Stimulated activated CD8-positive, alpha-beta memory T cell treated with anti-CD3 and anti-CD28 coated beads, Interleukin-15, amount 100 ng/mL, for 1 hour (primary cell): ENCODE measurements at places on chromosomes 11 and 22.

GRCh38 chr22:17878186-17878694 lies 104.0 kb upstream of the BID start:
- no peak for DNase-seq

GRCh38 chr11:6693342-6694228 lies 10.4 kb upstream of the MRPL17 start:
- no peak for DNase-seq

- no peak for DNase-seq
These were observed 38.8 kb downstream of the PTPRJ start for GRCh38 chr11:48019217-48019584.

DNA sequence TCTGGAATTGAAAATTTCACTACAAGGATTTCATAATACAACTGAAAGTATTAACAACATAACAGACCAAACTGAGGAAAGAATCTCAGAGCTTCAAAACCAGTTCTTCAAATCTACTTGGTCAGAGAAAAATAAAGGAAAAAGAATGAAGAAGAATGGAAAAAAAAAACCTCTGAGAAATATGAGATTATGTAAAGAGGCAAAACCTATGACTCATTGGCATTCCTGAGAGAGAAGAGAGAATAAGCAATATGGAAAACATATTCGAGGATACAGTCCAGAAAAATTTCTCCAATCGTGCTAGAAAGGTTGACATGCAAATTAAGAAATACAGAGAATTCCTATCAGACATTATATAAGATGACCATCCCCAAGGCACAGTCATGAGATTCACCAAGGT lies 23.4 kb upstream of the GPR83 start:
- no peak for DNase-seq

DNA sequence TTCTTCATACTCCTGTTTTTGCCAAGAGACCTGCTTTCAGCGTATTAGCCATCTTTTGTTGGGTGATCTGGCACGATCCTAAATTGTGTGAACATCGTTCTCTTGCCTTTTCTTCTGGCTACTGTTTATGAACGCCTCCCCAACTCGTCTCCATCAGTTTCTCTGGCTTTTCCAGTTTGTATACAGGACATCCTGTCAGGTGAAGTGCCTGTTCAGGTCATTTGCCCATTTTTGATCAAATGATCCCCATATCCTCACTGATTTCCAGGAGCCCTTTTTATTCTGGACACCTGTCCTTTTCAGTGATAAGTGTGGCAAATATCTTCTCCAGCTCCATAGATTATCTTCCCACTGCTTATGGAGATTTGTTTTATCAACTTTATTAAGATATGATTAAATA lies 22.5 kb upstream of the SYT8 start:
- DNase-seq = no peak

DNA sequence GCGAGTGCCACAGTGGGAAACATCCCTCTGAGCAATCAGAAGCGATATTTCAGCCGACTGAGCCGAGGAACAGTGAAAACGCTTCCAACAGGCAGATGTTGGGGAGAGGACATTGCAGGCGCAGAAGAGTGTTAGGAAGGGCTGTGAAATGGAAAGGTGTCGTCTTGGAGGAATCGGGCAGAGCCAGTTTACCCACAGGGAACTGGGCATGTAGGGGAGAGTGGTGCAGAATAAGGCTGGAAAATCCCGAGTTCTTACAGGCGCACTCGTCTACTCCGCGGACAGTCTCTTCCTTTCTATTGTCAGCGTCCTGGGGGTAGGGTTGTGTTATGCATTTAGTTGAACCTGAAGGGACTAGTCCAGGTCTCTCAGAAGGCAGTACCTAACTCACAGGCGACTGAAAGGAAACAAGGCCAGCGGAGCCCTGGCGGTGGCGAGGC lies 1.1 kb upstream of the APLP2 start:
- no peak for DNase-seq

DNA sequence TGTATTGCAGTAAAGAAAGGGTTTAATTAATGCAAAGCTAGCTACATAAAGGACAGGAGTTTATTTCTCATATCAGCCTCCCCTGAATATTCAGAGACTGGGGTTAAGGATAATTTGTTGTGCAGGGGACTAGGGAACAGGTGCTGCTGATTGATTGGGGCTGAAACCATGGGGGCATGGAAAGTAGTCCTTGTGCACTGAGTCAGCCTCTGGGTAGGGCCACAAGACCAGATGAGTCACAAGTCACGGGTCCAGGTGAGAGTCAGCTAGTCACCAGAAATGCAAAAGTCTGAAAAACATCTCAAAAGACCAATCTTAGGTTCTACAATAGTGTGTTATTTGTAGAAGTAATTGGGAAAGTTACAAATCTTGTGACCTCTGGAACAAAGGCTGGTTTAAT lies 32.9 kb upstream of the SYT13 start:
- no peak for DNase-seq
